Stimulated activated CD8-positive, alpha-beta memory T cell treated with anti-CD3 and anti-CD28 coated beads, Interleukin-4, amount 100 ng/mL, for 4 hours (primary cell): ENCODE measurements at places on chromosomes 2 and 18.

DNA sequence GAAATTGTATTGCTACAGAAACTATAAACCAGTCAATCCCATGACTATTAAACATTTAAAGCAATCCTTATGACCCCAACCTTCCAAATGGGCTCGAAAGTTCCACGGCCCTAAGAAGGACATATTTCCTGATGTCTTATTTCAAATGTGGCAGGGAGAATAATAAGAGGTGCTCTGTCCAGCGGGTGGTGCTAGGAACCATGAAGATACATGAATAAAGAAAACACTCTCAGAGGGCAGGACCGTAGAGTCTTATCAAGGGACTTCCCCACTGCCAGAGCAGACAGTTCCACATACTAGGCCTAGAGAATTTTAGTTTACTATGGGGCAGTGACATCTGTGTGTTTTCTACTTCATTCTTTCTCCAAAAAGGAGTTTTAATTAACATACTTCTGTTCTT, 187.1 kb upstream of the PIK3C3 start:
- DNase-seq = no peak

GRCh38 chr2:103788389-103788788, 1026.6 kb downstream of the TMEM182 start:
- no peak for DNase-seq

DNA sequence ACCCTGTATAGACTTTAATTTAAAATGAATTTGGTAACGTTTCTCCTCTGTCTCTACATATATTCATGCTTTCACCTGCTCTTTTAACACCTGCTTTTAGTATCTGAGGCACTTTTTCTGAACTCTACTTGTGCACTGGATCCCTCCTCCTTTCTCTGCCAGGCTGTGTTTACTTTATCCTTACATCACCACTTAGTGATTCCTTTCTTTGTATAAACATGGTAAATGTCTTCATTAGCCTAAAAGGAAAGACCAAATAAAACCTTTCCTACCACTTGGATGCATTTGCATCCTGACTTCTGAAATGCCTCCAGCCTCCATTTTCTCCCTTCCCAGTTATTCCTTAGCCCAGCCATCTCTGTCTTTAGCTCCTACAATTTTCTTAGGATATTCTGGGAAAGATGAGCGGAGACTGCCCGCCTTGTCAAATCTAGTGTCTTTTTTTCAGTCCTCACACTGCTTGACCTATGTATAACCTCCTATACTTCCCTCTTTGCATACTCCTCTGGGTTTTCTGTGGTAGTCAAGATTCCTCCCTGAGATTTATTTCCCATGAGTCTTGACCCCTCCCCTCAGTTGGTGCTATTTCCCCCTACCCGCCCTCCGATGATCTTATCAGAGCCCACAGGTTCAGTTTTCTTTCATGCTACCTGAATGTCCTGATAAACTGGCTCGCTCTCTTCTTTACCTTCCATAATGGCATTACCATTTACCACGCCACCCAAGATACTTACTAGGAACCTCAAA, 44.8 kb downstream of the REL start:
- no peak for DNase-seq

GRCh38 chr2:86603905-86604304, 19.8 kb downstream of the RNF103 start:
- no peak for DNase-seq

DNA sequence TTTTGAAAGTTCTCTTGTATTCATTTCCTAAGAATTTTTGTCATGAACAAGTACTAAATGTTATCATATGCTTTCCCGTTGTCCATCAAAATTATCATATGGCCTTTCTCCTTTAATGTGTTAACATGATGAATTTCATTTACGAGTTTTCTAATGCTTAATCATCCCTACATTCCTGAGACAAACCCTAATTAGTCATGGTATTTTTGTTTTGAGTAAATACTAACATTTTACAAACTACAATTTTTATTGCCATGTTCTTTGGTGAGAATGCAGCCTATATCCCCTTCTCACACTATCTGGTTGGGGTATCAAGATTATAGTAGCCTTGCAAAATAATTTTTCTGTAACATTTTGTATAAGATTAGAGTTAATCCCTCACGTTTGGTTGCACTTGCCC, 14.5 kb downstream of the SMAD2 start:
- DNase-seq = no peak

- DNase-seq = no peak
These were observed 172.1 kb downstream of the GFPT1 start for GRCh38 chr2:69214898-69215297.
